ENCODE measurements at places on chromosomes 11 and 22.

DNA sequence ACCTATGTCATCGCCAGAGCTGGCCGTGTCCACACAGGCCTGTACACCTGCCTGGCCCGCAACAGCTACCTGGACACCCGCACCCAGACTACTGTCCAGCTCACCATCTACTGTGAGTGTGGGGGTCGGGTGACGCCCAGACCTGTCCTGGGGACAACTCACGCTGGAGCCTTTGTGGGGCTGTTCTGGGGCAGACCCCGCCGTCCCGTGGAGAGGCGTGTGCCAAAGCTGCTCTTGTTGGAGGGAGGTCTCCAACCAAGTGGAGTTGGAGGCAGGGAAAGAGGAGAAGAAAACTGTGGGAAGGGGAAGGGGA lies 4.3 kb downstream of the VSIG10L2 start:
- DNase-seq: no peak

- DNase-seq: no peak
These were observed 80.3 kb downstream of the CASP12 start for GRCh38 chr11:104817973-104818372.

DNA sequence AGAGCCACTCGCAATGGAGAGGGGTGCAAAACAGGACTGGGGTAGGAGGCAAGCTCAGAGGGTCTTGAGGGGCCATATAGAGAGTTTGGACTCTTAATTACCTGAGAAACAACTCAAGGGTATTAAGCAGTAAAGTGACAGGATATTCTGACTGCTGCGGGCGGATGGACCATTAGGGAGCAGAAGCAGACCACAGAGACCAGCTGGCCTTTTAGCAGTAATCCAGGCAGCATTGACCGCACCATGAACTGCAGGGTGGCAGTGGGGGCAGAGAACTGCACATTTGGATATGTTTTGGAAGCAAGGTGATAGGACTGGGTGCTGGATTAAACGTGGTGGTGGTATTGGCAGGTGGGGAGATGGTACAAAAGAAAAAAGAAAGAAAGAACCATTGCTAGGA lies 125.3 kb downstream of the DBX1 start:
- no peak for DNase-seq

GRCh38 chr11:45385844-45386243 lies 99.7 kb upstream of the SYT13 start:
- DNase-seq: no peak

DNA sequence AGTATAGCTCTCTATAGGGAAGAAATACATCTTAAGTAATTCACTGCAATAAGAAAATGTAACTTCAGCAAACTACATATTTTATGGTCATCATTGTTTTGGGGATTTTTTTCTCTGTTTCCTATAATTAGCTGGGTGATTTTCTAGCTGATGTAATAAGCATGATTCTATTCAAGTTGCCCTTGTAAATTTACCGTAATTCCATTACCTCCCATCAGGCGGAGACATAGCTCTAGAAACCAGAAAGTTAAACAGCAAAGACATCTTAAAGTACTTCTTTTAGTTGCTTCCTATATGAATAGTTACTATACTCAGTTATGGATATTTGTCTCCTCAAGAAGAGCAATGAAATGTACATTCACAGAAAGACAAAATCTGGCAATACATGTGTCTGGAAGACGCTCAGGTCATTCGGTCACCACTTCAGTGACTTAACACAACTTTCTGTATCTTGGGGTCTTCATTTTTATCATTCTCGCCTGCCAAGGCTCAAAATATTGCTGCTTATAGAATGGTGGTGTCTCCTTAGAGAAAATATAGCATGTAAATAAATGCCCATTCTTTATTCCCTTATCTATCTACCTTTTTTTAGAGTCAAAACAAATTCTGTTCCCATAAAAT lies 239.9 kb upstream of the ZC3H12C start:
- DNase-seq: no peak

- DNase-seq: no peak
These were observed 443 bp downstream of the BTBD18 start for GRCh38 chr11:57751176-57751575.

DNA sequence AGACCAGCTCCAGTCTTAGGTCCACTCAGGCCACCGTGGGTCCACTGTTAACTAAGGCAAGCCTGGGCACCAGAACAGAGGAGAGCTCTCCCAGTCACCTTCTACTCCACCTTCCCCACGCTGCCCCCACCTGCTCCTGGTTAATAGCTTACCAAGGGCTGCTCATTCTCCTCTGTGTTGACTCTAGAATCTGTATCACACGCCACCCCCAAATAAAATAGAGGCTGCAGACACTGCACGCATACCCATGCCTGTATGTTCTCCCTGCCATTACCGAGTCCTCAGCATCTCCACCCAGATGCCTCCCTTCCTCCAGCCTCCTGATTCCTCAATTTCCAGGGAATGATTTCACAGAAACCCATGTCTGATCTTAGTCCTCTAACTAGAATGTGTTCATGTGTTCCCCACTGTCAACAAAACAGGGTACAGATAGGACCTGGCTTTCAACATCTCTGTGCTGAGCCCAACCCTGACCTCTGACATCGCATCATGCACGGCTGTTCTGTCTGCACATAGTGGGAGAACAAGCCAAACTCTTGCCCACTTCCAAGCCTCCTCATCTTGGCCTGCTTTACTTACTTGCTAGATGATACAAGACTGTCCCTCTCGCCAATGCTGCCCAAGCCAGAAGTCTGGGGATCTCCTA lies 49.8 kb downstream of the SMCO4 start:
- no peak for DNase-seq
